ENCODE measurements at places on chromosomes 1 and 21. TPM values are rescaled to one million over a fixed set of nuclear protein-coding genes. Genes with fewer than 3 reads are reported as not detected.

TMCO1 gene
- 54.9 TPM for polyA plus RNA-seq

NCAM2 gene
- 0.97 TPM for polyA plus RNA-seq

SDE2 gene
- polyA plus RNA-seq = 9.4 TPM

RWDD3 gene
- polyA plus RNA-seq = 31.1 TPM

SFN gene
- 0.20 TPM for polyA plus RNA-seq

CFHR1 gene
- polyA plus RNA-seq = 0.09 TPM

PRR9 gene
- not detected for polyA plus RNA-seq

STUM gene
- polyA plus RNA-seq = 0.70 TPM

ADGRL2 gene
- polyA plus RNA-seq = 41.5 TPM

CCT3 gene
- 125 TPM for polyA plus RNA-seq

RNPEP gene
- 15.6 TPM for polyA plus RNA-seq

HAO2 gene
- polyA plus RNA-seq = not detected

BPNT1 gene
- 15.8 TPM for polyA plus RNA-seq

ETNK2 gene
- 5.2 TPM for polyA plus RNA-seq

SLC25A24 gene
- polyA plus RNA-seq = 8.8 TPM

PGBD5 gene
- polyA plus RNA-seq = 18.5 TPM

Data from right cardiac atrium (tissue), 5 donors.